ENCODE measurements at places on chromosomes 11 and 22.

DNA sequence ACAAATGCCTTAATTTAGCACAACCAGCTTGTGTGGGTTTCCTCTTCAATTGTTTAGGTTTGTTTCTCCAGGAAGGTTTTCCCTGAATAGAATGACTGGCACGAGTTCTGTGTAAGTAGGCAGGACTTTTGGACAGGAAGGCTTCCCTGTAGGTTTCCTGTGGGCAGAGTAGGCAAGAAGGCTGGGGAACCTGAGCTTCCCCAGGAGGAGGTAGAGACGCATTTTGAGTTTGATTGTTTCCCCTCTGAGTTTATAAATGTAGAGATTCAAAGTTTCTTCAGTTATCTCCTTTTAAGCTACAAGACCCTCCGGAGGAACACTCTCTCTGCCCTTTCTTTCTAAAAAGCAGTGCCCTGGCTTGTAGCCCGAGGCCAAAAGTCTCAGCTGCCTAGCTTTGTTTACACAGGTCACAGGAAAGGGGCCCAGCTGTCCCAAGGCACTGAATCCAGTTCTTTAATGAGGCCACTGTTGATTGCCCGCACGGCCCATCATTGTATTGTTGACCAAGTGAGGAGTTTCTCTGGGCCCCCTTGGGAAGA lies 66.6 kb upstream of the RDX start:
- DNase-seq: no peak

- DNase-seq: no peak
Measured at GRCh38 chr11:92107331-92107730, 117.3 kb upstream of the FAT3 start.

DNA sequence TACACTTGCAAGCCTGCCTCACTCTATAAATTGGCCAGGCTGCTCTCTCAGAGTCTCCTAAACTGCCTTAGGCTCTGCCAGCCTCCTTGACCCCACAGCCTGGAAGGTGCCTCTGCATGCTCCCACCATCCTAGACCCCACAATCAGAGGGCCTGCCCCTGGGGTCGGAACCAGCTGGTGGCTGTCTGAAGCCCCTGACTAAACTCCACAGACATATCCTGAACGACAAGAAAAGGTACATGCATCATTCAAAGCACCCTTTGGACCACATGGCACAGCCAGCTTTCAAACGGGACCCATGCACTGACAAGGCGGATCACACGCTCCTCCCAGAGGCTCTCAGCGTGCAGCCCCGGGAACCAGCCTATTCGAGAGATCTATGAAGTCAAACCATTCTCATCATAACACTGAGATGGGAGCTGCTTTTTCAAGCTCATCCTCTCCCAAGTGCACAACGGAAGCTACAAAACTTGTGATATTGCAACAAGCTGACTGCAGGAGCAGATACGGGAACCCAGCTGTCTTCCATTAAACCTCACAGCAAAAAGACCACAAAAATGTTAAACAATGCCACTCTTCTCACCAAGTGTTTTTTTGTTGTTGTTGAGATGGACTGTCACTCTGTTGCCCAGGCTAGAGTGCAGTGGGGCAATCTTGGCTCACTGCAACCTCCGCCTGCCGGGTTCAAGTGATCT lies 8.1 kb downstream of the SHANK2 start:
- DNase-seq: no peak

- no peak for DNase-seq
Measured at GRCh38 chr22:31490496-31490925, 869 bp upstream of the EIF4ENIF1 start.

GRCh38 chr11:69630017-69630416 lies 10.9 kb upstream of the CCND1 start:
- no peak for DNase-seq

DNA sequence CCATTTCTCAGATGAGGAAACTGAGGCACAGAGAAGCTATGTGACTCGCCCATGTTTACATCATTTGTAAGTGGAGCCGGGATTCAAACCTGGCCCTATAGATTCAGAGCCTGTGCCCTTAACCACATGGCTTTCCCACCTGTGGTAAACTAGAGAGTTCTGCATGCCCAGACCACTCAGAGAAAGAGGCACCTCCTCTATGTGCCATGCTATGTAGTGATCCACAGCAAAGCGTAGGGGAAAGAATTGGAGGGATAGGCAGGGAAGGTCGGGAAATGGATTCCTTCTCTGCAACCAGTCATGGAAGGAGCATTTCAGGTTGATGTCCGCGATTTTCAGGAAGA lies 15.4 kb upstream of the POU2AF2 start:
- no peak for DNase-seq

GRCh38 chr11:80383655-80384054 lies 942.8 kb upstream of the TENM4 start:
- no peak for DNase-seq

DNA sequence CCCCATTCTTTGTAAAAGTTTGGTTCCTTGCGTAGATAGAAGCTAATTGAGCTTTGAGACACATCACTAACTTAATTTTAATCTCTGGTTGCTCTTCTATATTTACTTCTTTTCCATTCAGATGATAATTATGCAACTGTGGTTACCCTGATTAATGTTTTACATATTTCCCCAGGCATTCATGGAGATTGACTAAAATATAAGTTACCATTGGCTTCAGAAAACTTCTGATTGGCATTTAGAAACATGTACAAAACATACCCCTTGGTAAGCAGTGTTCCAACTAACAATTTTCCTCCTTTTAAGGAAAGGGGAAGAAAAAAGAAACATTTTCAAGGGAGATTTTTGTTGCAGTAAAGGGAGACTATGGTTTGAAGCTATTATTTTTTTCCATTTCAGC lies 43.9 kb downstream of the FAT3 start:
- no peak for DNase-seq

DNA sequence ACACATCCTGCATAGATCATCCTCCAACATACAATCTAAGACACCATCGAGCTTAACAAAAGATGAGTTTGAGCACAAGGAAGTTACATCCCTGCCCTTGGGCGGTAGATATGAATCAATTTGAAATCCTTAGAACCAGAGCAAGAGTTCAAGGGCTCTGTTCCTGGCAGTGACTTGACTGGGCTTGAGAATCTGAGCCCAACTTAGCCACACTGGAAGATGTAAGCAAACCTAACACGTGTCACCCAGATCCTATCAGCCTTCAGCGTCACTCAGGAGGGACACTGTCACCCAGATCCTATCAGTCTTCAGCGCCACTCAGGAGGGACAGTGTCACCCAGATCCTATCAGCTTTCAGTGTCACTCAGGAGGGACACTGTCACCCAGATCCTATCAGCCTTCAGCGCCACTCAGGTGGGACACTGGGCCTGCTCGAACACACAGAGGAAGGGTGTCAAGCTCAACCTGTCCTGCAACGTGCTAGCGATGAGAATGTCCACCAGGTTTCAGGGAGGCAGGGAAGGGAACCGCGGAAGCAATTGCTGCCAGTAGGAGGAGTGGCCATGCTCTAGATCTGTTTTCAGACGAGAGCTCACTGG lies 32.8 kb upstream of the CTSD start:
- no peak for DNase-seq

- DNase-seq: no peak
Measured at GRCh38 chr11:34890089-34890488, 26.1 kb downstream of the APIP start.

DNA sequence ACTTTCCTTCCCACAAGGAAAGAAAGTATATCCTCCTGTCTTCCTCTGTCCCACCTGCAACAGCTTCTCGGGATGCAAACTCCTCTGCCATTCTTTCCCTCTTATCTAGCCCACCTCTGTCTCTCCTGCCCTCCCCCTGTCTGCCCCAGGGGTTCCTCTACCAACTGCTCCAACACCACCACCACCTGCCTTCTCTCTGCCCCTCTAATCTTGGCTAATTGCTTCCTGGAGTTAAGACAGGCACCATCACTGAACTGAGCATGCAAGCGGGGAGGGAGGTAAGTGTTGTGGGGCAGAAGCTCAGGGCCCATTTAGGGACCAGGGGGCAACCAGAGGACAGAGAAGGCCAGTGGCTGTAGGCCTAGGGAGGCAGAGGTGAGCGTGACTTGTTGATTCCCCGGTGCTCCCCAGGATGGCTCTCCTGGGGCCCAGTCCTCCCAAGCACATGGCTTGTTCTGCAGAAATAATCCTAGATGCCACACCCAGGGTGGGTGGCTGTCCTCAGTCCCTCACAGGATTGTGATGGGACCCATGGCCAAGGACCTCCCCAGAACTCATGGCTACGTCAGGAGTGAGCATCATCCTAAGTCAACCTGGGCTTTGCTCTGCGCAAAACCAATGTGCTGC lies 111.1 kb downstream of the TP53I11 start:
- DNase-seq: no peak

DNA sequence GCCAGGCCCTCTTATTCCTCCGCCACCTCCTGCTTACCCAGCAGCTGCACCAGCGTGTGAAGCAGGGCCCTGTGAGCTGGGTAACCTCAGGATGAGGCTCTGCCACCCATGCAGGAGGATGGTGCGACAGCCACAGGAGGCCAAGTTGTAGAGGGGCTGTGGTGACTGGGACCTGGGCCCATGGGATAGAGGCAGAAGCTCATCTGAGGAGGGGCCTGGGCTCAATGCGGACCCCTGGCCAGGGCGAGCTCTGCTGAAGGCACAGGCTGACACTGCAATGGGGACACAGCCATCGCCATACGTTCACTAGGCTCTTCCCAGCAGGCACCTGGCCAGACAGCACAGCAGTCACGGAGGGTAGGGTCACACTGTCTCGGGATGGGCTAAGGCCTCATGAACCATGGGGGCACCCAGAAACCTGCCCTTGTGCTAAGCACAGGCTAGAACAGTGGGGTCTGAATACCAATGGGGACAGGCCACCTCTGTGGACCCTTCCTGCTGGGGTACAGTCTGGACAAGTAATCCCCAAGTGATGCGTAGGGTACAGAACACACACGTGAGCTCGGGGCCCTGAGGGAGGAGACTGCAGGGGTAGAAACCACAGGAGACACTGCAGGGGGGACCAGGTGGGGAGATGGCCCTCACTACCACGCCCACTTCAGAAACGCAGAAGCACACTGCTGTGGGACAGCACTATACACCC lies 35.3 kb downstream of the GNB1L start:
- no peak for DNase-seq

DNA sequence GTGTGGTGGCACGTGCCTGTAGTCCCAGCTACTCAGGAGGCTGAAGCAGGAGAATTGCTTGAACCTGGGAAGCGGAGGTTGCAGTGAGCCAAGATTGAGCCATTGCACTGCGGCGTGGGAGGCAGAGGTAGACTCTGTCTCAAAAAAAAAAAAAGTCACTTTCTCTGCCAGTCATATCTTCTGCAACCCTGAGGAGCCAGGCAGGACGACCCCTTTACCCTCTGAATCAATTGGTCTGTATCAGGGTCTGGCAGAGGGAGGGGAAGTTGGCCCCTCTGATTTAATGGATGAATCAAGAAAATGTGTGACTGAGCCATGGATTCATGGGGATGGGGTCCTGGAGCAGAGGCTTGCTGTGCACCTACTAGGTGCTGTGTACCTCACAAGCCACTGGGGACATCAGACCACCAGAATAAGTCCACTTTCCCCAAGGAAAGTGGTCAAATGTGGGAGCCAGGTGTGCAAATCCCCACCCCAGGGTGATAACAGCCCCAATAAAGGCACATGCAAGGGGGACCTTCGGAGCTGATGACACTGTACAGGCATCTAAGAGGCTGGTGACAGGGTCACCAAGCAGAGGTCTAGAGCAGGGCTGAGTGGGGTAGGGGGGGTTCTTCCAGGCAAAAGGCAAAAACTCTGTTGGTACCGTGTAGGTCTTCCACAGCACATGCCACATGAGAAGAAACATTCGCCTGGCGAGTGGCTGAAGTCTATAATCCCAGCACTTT lies 29.0 kb downstream of the TXN2 start:
- DNase-seq: no peak

DNA sequence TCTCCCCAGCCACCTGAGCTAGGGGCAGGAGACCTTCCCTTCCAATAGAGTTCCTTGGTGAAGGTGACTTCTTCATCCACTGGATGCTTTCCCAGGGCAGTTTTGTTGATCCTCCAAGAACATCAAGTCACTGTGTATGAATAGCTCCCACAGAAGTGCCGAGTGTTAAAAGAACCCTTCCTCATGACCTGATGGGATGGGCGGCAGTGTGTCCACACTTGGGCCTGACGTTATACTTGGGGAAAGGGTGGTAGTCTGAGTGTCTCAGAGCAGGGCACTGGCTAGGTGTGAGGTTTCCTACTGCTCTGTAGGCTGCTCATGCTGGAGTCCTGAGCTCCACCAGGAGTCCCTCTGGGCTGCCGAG lies 7.6 kb upstream of the LYVE1 start:
- DNase-seq: no peak

GRCh38 chr11:9568854-9569587 lies 4.4 kb upstream of the WEE1 start:
- DNase-seq: peak; percentile 92

- no peak for DNase-seq
Measured at GRCh38 chr11:108498046-108498815, at the start of gene POGLUT3. TSS of gene POGLUT3 (minus strand) at chr11:108498384. CDS start at chr11:108498366, 18 bp downstream.

- DNase-seq: no peak
Measured at GRCh38 chr11:29606330-29607031, 410.3 kb downstream of the KCNA4 start.

DNA sequence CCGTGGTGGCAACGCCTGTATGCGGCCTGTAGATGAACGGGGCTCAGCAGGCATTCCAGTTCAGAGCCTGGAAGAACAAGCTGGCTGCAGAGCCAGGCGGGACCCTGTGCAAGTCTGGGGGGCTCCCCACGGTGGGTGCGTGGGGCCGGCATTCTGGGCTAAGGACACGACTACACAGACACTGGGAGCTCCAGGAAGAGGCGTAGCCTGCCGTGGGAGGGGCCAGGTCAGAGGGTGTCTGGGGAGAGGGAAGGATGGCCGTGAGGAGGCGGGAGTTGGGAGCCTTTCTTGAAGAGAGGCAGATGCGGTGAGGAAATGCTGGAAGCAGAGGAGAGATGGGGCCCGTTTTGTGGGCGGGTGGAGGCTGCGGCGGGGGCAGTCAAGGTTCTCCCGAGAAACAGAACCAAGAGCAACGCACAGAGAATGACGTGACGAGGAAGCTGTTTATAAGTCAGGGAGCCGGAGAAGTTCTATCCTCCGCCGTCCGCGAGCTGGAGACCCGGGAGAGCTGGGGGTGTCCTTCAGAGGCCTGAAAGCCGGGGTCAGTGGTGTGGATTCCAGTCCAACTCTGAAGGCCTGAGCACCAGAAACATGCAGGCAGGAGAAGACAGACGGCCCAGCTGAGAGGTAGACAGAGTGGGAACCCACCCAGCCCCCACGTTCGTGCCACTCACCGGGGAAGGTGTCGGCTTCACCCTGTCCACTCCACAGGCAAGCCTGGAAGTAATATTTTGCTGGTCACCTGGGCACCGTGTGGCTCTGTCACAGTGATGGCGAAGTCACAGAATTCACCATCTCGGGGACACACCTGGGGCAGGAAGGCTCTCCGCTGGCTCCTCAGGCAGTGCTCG lies 529.6 kb downstream of the BRD1 start:
- no peak for DNase-seq

GRCh38 chr11:73198677-73199076 lies 19.4 kb upstream of the P2RY2 start:
- DNase-seq: no peak

Data from kidney epithelial cell (primary cell).